ENCODE measurements at places on chromosomes 4 and X.

DNA sequence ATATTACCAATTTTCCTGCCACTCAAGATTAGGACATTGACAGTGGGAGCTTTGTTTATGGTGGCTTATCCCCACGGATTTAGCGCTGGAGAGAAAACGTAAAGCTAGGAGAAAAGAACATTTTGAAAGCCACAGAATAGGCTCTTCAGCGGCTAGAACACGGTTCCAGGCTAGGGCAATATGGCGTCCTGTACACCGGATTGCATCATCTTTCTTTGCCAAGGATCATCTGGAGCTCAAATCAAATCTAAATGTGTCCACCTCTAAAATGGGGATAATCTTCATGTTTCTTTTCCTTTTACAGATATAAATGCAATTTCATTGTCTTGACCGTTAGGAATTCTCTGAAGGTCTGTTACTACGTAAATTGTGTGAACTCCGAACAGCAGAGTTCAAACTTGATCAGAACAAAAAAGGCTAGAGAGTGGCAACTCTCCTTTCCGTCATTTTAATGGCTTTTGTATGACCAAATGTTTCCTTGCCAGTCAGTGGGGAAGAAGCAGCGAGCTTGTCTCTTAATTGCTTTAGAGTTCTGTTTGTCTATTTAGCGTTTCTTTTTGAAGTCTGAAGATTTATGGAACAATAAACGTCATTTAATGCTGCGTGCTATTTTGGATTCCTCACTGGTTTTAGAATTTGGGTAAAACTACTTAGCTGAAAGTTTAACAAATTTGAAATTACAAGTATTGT is 2.6 kb upstream of the WWC2 start:
- DNase-seq, result no peak

DNA sequence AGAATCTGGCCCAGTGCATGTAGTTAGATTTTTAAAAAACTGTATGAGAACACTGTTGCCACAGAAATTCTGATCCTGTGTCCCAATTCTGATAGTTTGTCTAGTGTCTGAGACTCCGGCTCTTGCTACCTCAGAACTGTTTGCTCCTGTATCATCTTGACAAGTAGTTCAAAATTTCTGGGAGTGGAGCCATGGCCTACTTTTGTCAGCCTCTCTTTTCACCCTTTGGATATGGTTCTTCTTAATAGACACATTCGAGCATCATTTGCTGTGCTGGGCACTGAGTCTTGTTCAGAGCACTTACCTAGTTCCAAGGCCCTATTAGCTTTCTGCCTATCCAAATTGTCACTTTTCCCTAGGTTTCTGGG is 46.9 kb downstream of the ATP10D start:
- DNase-seq, result no peak

DNA sequence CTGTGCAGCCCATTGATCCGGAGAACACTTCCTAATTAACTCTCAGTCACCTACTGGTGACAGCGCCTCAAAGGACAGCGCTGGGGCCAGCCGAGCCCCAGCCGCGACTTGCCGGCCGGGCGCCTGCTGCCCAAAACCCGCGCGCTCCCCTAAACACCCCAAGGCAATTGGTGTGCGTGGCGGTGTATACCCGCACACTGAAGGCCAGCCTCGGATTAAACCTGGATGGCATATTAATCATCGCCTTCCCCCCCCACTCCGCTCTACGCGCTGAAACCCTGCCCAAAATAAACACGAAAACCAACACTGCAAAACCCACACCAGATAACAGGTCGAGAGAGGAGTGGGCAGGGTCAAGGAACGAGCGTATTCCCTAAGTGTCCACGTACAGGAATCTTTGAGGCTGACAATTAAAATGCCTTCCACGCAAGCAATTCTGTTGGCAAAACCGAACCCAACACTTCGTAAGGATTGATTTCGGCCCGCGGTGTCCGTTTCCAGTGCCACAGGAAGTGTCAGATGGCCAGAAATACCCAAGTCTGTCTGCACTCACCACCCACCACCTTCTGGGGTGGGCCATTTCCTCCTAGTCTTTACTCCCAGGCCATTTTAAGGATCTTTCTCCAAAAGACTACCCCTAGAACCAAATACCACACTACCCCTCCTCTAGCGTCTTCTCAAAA is 2.7 kb downstream of the BCOR start:
- DNase-seq, result no peak

- DNase-seq, result no peak
These were observed 34.9 kb downstream of the GPR143 start for GRCh38 chrX:9730752-9731151.

- DNase-seq, result no peak
These were observed 7.3 kb downstream of the REPS2 start for GRCh38 chrX:16953606-16954211.

DNA sequence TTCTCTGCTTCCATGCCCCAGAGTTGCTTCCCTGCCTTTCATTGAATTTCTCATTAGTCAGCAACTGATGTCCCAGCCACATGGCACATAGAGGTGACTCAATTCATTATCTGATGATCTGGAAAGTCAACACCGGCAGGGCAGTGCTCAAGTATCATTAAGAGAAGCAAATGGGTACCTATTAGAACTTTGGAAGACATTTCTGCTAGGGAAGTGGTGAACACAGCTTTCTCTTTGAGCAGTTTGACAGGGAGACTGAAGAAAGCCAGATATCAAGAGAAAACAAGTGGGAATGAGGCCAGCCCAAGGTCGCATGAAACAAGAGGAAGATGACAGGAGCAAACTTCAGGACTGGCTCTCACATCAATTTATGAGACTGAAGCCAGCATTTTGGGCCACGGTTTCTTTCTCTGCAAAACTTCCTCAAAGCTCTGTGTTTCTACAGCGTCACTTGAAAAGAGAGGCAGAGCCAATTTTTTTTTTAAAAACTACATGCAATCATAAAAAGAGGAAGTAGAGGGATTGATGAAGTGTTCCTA is 108.3 kb upstream of the RPS6KA3 start:
- no peak for DNase-seq

DNA sequence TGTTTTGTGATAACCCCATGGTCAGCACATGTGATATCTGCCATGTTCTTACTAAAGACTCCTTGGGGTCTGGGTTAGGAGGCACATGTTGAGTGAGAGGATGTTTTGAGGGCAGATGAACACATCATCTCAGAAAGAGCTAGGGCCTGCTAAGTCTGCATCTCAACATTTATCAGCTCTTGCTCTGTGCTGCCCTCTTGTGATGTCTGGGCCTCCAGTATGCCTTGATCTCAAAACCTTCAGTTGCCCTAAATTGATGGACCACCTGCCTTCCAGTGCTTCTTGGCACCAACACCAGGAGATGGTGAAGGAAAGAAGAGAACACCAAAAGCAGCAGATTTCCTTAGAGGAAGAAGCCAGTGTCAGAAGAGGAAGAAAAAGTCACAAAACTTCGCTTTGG is 22.5 kb downstream of the MID1 start:
- no peak for DNase-seq

GRCh38 chr4:124025000-124025399 is 628.4 kb downstream of the SPRY1 start:
- no peak for DNase-seq

GRCh38 chr4:149183638-149184037 is 632.0 kb downstream of the IQCM start:
- no peak for DNase-seq

DNA sequence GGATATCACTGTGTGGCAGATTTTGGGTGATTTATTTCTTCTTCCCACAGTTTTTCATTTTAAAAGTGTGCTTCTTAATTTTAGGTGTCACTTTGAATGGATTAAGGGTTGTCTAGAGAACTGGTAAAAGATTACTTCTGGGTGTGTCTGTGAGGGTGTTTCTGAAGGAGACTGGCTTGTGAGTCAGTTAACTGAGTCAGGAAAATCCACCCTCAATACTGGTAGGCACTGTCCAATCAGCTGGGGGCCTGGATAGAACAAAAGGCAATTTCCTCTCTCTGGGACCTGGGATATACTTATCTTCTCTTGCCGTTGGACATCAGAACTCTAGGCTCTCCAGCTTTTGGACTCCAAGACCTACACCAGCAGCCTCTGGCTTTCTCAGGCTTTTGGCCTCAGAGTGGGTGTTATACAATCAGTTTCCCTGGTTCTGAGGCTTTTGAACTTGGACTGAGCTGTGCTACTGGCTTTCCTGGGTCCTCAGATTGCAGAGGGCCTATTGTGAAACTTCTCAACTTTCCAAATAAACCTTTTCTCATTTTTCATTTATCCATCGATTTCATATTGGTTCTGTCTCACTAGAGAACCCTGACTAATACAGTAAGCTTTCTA is 413.1 kb downstream of the GBA3 start:
- no peak for DNase-seq

GRCh38 chr4:62070291-62070852 is 870.2 kb downstream of the ADGRL3 start:
- DNase-seq, result no peak

GRCh38 chrX:88886908-88887307 is 139.9 kb downstream of the CPXCR1 start:
- no peak for DNase-seq

- DNase-seq, result no peak
These were observed 4.1 kb downstream of the AFF2 start for GRCh38 chrX:148504506-148504905.

- DNase-seq, result no peak
These were observed 68.4 kb downstream of the RHOH start for GRCh38 chr4:40264995-40265909.

DNA sequence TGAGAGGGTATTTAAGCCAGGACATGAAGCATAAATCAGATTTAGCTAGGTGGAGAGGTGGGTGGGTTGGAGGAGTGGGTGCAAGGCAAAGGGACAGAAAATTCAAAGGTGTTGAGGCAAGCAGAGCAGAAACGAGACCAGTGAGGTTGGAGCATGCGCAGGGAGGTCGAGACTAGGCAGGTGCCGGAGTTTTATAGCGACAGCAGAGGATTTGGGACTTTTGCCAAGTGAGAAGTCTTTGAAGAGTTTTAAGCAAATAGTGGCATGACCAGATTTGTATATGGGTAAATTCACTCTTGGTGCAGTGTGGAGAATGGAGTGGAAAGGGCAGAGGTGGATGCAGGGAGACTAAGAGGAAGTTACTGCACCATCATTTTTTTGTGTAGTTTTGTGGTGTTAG is 107.0 kb upstream of the TLR2 start:
- no peak for DNase-seq

DNA sequence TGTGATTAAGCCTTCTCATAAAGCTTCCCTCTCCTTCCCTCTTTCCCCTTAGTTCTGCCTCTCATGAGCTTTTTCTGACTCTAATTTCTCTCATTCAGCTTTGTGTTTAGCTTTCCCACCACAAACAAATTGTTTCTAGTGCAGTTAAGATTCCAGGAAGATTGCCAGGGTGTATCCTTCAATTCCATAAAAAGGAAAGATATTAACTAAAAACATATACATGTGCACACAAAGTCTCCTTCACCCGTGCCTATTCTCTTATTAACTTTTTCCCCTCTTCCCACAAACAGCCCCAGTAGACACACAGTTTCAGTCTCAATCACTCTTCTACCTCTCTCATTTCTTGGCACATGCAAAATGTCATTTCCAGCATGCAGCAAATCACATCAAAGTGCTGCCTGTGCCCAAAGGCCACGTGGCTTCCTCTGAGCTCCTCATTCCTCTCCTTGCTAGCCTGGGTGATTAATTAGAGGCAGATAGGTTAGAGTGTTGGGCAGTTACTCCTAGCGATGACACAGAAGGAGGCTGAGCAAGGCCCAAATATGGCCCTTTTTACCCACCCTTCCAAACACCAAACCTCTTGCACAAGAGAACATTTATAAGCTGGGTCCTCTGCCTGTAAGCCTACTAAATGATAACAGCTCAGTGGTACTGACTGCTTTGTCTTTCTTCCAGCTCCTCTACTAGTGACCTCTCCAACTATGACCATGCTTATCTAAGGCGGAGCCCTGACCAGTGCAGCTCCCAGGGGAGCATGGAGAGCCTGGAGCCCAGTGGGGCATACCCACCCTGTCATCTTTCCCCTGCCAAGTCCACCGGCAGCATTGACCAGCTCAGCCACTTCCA is 159.6 kb downstream of the SOWAHB start:
- DNase-seq, result peak; percentile 34

DNA sequence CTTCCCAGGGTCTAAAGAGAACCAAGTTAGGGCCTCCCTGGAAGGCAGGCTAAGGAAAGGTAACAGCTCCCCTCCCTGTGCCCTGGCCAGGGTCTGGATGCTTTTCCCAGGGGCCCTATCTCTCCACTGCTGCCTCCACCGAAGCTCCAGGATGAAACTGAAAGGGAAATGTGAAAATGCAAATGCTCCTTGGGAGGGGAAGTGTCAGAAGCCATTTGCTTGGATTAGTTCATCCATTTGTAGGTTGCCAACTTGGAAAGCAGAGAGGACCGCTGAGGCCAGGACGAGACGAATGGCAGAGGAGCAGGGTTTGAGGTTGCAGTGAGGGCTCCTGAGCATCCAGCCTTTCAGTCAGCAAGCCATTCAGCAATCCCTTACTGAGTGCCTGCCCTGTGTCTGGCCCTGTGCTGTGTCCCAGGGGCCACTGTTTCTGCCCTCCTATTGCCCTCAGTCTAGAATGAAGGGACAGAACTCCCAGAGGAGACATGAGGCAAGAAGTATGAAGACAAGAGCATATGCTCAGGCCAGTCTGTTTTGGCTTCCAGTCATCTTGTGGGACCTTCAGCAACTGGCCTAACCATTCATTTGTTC is 45.9 kb upstream of the PGRMC1 start:
- DNase-seq, result no peak

- DNase-seq, result no peak
These were observed 111.6 kb upstream of the CXCL13 start for GRCh38 chr4:77493829-77494551.

DNA sequence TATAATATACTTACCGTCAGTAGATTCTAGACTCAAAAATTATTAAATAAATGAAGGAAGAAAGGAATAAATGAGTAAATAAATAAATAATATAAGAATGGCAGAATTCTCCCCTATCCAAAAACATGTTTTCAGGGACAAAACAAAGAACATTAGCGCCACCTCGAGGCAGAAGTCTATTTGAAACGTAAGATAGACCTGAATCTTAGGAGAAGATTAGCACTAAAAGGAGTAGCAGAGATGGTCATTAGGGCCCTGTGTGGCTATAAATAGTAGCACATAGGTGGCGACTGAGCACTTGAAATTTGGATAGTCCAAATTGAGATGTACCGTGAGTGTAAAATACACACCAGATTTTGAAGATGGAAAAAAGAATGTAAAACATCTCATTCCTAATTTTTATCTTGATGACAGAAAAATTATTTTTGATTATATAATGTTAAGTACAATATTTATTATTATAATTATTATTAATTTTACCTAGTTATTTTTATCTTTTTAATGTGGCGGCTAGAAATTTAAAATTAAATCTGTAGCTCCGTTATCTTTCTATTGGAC is 24.3 kb upstream of the SRD5A3 start:
- DNase-seq, result peak; percentile 39

DNA sequence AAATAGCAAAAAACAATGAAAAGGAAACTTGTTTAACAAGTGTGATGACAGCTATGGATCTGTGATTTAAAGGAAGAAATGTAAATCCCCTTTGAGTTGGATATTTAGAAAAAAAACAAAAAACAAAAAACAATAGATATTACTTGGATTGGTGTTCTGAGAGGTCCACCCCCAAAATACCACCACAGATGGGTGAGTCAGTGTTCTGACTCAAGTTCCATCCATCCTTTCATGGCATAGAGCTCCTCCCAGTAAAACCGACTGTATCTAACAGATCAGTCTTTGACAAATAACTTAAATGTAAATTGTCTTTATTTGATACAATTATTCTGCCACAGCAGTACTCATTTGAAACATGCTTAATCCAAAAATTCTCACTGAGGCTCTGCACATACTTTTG is 27.4 kb downstream of the TMPRSS11B start:
- DNase-seq, result peak; percentile 13

GRCh38 chr4:43337707-43338106 is 445.2 kb downstream of the GRXCR1 start:
- DNase-seq, result peak; percentile 43

GRCh38 chr4:128227991-128228571 is 59.5 kb downstream of the PGRMC2 start:
- no peak for DNase-seq

GRCh38 chrX:21963269-21963668 is 22.8 kb downstream of the SMS start:
- no peak for DNase-seq

Measured in NCI-H226 (cell line).